ENCODE measurements at places on chromosomes 3 and 15. TPM values are rescaled to one million over a fixed set of nuclear protein-coding genes. Genes with fewer than 3 reads are reported as not detected.

The HIGD2B gene
- total RNA-seq, result not detected

The XIRP1 gene
- total RNA-seq, result 1.9 TPM

The ADAMTSL3 gene
- total RNA-seq, result 1.7 TPM

GRCh38 chr3:4597208-4597985 is 104.2 kb downstream of the ITPR1 start:
- DNase-seq, result no peak

DNA sequence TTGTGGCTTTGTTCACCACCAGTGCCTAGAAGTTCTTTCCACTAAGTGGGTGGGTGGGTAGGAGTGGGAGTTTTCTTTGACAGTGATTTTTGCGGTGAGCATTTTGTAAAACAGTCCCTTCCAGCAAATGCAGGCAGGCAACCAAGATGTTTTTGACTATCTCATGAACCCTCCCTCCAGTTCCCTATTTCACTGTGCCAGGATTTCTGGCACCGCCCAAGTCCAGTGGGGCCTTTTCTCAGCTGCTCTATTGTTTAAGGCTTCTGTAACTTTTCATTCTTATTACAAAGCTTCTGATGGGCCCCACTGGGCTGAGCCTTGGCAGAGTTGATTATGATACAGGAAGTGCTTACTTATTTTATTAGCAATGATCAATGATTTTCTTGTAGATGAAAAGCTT is 236.0 kb downstream of the EDEM1 start:
- no peak for DNase-seq

DNA sequence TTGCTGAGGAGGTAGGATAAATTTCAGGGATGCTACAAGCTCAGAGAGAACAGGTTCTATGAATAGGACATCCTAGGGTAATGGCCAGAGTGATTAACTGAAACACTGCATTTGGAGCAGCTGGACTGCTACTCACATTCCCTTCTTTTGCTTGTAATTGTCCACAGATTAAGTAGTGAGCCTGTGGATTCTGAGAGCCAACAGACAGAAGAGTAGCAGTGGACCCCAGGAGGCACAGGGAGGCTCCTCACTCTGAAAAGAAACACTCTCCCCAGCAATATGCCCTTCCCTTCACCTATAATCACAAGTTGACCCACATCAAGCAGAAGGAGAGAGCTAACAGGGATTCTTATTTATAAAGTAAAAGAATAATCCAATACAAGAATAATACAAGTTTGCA is 10.6 kb upstream of the RFX7 start:
- no peak for DNase-seq

DNA sequence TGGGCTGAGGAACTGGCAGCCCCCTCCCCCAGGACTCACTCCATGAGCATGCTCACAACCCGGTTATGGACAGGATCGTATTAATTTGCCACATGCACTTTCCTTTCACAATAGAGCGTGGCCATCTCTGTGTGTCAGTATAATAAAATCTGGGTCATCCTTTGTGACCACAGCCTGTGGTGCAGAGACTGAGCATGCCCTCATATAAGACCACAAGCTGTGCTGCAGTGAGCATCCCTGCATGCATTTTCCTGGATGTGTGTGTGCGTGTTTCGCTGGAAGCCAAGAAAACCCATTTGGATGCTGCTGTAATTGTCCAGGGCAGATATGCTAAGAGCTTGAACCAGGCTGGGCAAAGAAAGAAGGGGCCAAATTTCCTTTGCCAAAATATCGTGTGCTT is 39.7 kb downstream of the CYP11A1 start:
- DNase-seq, result no peak

DNA sequence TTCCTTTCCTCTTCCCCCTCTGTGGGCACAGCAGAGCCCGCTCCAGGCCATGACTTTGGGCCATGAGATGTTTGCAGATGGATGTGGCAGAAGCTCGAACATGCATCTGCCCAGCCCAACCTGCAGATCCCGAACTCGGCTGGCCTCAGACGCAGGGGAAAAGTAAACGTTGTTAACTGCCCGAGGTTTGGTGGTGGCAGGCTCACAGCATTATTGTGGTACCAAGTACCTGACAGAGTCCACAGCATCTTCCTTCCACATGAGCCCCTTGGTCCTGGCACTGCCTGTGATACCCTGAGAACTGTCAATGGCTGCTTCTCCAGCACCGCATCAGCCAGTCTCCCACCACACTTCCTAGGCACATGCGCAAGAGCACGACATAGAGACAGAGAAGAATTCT is 424.3 kb downstream of the OCA2 start:
- DNase-seq, result no peak

DNA sequence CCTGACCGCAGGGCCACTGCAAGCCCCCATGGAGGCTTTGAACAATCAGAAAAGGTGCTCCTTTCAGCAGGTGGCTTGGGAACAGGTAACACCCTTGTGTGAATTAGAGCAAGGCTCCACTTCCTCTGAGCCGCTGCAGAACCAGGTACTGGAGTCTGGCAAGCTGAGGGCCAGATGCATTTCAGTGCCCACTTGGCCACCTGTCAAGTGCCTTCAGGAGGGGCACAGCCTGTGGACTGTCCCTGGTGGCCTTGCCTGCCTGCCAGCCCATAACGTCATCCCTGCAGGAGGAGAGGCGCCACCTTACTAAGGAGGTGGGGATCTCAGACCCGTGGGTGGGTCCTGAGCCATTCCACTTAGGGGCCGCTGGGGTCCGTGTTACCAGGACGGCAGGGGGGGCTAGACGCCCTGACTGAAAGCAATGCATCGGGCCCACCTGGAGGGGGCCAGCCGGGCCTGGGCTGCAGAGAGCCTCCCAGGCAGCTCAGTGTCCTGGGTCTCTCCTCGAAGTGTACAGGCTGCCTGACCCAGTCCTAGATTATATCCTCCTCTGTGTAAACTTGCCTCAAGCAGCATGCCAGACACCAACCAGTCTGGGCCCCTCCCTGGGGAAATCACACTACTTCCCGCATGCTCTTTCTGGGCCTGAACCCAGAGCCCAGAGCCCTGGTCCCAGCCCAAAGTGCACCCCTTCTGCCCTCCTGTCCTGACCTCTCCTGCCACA is 16.1 kb downstream of the SPTBN5 start:
- DNase-seq, result no peak

- no peak for DNase-seq
Measured at GRCh38 chr3:104598848-104599511, 767.7 kb upstream of the ALCAM start.

DNA sequence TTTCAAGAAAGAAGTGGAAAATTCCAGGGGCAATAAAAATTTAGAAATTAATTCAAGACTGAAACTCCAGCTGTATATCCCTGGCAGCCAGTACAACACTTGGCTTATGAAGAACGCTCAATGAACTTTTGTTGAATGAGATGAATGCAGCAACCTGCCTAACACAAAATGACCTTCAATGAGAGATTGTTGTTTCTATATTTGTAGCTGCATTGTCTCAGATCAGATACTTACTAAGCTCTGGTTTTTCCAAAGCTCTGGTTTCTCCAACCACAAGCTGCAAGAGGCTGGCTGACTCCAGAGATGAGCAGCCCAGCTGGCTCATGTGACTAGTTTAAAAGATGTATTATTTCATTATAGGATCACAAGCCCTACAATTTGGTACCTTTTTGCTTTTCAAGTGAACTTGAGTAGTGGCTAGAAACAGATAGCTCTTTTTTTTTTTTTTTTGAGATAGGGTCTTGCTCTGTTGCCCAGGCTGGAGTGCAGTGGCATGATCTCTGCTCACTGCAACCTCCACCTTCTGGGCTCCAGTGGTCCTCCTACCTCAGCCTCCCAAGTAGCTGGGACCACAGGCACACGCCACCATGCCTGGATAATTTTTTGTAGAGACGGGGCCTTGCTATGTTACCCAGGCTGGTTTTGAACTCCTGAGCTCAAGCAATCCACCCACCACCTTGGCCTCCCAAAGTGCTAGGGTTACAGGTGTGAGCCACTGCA is 57.4 kb downstream of the UMPS start:
- DNase-seq, result no peak

- DNase-seq, result no peak
Measured at GRCh38 chr3:52406791-52407510, 38.0 kb downstream of the SEMA3G start.

DNA sequence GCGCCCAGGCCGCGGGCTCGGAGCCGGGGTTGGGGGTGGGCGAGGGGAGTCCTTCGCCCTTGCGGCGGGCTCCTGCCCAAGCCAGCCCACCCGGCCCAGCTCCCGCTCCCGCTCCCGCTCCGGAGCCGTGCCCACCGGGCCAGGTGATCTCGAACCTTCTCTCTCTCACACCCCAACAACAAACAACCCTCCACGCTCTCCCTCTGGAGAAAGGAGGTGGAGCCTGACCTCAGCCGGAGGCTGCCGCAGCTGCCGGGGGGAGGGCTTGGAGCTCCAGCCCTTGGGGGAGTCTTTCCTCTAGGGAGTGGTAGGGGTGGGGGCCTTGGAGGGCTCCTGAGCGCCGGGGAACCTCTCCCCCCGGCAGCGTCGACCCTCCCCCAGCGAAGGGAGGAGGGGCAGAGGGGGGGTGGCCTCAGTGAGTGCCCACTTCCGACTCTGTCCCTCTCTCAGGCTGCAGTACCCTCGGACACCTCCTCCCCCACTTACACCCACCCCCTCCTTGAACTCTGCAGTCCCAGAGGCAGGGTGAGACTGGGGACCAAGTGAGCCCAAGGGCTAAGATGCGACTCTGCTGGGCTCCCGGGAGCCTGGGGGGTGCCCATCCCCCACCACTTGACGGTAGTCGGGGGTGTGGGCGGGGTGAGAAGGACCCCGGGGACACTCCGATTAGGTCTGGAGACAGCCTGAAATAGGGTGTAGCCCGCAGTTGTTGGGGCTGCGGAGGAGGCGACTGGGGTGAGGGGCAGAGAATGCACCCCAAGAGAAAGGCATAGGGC is 4.4 kb upstream of the BAHD1 start:
- DNase-seq, result no peak

- no peak for DNase-seq
Measured at GRCh38 chr15:99564221-99565048, 1.3 kb upstream of the MEF2A start.

DNA sequence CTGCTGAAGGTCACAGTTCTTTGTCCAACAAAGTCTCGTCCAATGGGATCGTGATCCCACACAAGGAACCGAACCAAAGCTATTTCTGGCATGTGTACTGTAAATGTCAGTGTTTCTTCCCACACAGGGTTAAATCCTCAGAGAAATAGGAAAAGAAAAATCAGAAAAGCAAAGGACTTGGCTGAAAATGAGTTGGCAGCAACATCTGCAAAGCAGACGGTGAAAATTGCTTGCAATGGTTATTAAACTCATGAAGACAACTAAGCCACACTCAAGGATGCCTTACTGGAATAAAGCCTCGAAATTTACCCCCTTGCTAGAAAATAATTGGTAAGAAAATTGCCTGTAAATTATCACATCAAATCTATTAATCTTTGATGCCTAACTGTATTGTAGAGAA is 195.2 kb upstream of the STRIT1 start:
- DNase-seq, result no peak

DNA sequence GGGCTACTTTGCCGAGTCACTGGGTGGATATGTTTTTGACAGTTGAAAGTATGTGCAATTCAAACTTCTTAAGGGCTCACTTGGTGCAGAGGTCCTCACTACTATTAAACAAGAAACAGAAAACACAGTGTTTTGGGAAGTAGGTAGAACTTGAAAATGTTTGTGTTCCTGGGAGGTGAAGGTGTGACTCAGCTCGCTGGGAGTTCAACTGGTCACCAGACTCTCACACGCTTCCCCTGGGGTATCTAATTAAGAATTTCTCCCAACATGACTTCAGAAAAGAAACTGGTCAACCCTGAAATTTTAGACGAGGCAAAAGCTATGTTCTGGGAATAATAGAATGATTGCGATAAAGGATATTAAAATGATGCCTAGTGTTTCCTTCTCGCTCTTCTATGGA is 1039.8 kb upstream of the SEMA6D start:
- DNase-seq, result no peak

DNA sequence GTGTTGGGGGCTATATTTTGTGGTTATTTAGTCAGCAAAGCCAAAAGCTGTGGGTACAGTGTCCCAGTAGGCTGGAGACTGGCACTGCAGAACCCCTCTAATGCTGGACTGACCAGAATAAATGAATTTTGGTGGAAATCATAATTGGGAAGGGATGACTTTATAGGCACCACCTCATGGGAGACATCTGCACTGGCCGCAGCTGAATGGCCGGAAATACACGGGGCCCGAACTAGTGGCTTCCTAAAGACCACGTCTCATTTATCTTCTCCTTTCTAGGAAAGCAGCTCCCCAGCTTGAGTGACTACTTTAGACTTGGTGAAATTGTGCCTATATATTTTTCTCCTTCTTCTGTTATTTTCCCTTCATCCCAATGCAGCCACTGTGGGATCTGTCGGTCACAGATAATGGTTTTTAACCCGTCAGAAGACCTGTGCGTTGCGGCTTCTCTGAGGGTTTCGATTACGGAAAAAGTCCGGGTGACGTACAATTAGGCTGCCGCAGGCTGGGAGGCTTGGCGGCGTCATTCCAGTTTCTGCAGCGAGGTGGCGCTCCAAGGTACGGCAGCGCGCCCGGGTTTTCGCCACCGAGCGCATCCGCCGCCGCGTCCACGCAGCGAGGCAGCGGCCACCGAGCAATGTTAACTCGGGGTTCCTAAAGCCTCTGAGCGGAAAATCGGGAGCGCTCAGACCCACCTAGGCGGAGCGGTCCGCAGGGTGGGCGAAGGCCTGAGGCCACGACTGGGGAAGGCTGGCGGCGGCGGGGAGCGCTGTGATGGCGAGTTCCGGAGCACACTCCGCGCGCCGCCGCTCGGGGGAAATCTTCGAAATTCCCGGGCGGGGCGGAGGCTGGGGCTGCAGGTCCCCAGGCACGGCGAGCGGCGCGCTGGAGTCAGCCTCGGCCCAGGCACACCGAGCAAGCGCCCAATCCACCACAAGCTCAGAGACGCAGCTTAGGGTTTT is 26.3 kb downstream of the NR2F2 start:
- DNase-seq, result peak; percentile 82

DNA sequence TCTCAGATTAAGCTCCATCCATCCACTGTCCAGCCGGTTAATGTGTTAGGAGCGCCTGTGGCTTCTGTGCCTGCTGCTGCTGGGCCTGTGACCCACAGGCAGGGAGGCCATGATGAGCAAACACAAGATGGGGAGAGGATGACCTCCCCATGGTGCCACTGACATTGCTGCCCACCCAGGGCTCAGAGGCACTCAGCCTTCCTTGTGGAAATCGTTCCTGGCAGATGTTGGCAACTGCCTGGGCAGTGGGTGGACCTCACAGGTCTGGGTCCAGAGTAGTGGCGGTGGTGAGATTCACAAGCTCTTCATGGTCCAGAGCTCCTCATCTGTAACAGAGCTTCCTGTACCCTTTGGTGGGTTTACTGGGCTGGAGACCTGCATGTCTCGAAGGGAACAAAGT is 38.6 kb downstream of the SCN5A start:
- no peak for DNase-seq

- DNase-seq, result no peak
Measured at GRCh38 chr15:34773917-34774316, 19.1 kb upstream of the GJD2 start.

All from SJSA1 (cell line).